ENCODE measurements at places on chromosomes 5 and 9. TPM values are rescaled to one million over a fixed set of nuclear protein-coding genes. Genes with fewer than 3 reads are reported as not detected.

The PFN3 gene
- total RNA-seq: not detected

The BDP1 gene
- total RNA-seq: 11.3 TPM

The IL7R gene
- 0.48 TPM for total RNA-seq

The NRG2 gene
- total RNA-seq: not detected

The ZMAT2 gene
- total RNA-seq: 30.4 TPM

The FAM221B gene
- not detected for total RNA-seq

The PSAT1 gene
- total RNA-seq: 191 TPM

The TERT gene
- total RNA-seq: not detected

The C5 gene
- total RNA-seq: 0.80 TPM

The TEX48 gene
- total RNA-seq: not detected

The C9orf85 gene
- total RNA-seq: 22.2 TPM

The MSX2 gene
- 3.7 TPM for total RNA-seq

The NEUROG1 gene
- not detected for total RNA-seq

The NTRK2 gene
- total RNA-seq: not detected

The PCDHB14 gene
- total RNA-seq: 1.4 TPM

The SLC1A3 gene
- 4.0 TPM for total RNA-seq

The PCDHGC3 gene
- 51.5 TPM for total RNA-seq

The FABP6 gene
- total RNA-seq: not detected

The PCDHAC2 gene
- total RNA-seq: not detected

The CYLC2 gene
- total RNA-seq: not detected

The PNPLA7 gene
- total RNA-seq: 0.13 TPM

The CDC14B gene
- total RNA-seq: 18.3 TPM

The EEIG1 gene
- total RNA-seq: 6.6 TPM

The TICAM2 gene
- 4.9 TPM for total RNA-seq

The NR6A1 gene
- total RNA-seq: 0.52 TPM

The PDGFRB gene
- total RNA-seq: 136 TPM

The SARDH gene
- 6.7 TPM for total RNA-seq

The IFNA2 gene
- not detected for total RNA-seq

The ZER1 gene
- 20.2 TPM for total RNA-seq

The PCDHA9 gene
- not detected for total RNA-seq

The SMIM33 gene
- total RNA-seq: not detected

The ENG gene
- total RNA-seq: 72.1 TPM

The REEP2 gene
- 28.3 TPM for total RNA-seq

The IL31RA gene
- total RNA-seq: 6.1 TPM

The ADAMTSL2 gene
- total RNA-seq: 2.4 TPM

The CCDC192 gene
- not detected for total RNA-seq

The ARID3C gene
- total RNA-seq: not detected

The TIMD4 gene
- total RNA-seq: not detected

The SLC25A46 gene
- total RNA-seq: 53.0 TPM

The FUT7 gene
- total RNA-seq: not detected

The RBM27 gene
- 17.4 TPM for total RNA-seq

The DEPDC1B gene
- 10.0 TPM for total RNA-seq

The SPAG8 gene
- 0.48 TPM for total RNA-seq

The HTR4 gene
- not detected for total RNA-seq

The FOXI1 gene
- total RNA-seq: not detected

The FGF18 gene
- not detected for total RNA-seq

The DMRTA1 gene
- 0.26 TPM for total RNA-seq

The INSYN2B gene
- total RNA-seq: 14.7 TPM

The ENC1 gene
- total RNA-seq: 49.5 TPM

The FGD3 gene
- not detected for total RNA-seq

The CARD9 gene
- total RNA-seq: 4.7 TPM

The RNF180 gene
- total RNA-seq: 2.6 TPM

The FOXD4L4 gene
- 0.08 TPM for total RNA-seq

The PLCXD3 gene
- total RNA-seq: 0.64 TPM

The LPAR1 gene
- 116 TPM for total RNA-seq

The GPR150 gene
- total RNA-seq: 1.0 TPM

The BTNL8 gene
- not detected for total RNA-seq

The IFNA1 gene
- total RNA-seq: not detected
